ENCODE measurements at places on chromosomes 16 and 17.

DNA sequence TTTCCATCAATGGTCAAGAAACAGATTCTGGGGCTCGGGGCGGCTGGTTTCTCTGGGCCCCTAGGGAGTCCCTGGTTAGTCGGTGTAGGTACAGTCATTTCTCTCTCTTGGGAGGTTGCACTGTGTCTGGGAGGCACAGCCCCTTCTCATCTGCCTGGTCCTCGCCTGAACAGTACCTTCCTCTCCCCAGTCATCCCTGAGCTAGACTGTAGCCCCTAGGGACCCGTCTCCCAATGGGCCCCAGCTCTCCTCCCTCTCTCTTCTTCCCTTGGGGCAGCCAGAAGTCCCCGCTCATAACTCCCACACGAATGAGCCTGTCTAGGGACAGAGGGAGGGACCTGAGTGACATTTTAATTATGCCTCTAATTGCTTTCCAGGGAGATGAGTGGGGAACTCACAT lies 20.2 kb upstream of the CPSF4L start:
- no peak for DNase-seq

GRCh38 chr17:78958641-78959127 lies 21.0 kb downstream of the LGALS3BP start:
- no peak for DNase-seq

- no peak for DNase-seq
These were observed 4.9 kb upstream of the PSMD7 start for GRCh38 chr16:74291577-74292208.

DNA sequence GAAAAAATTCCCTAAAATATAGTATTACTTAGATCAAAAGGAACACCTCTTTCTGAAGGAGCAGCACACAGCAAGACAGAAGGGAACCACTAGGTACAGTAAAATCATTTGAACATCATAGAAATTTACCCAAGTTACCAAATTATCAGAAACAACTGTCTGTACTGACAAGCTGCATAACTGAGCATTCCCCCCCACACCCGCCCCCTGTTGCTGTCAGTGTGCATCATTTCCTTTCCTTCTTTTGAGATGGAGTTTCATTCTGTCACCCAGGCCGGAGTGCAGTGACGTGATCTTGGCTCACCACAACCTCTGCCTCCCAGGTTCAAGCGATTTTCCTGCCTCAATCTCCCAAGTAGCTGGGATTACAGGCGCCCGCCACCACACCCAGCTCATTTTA lies 120.7 kb downstream of the TRIM37 start:
- no peak for DNase-seq

DNA sequence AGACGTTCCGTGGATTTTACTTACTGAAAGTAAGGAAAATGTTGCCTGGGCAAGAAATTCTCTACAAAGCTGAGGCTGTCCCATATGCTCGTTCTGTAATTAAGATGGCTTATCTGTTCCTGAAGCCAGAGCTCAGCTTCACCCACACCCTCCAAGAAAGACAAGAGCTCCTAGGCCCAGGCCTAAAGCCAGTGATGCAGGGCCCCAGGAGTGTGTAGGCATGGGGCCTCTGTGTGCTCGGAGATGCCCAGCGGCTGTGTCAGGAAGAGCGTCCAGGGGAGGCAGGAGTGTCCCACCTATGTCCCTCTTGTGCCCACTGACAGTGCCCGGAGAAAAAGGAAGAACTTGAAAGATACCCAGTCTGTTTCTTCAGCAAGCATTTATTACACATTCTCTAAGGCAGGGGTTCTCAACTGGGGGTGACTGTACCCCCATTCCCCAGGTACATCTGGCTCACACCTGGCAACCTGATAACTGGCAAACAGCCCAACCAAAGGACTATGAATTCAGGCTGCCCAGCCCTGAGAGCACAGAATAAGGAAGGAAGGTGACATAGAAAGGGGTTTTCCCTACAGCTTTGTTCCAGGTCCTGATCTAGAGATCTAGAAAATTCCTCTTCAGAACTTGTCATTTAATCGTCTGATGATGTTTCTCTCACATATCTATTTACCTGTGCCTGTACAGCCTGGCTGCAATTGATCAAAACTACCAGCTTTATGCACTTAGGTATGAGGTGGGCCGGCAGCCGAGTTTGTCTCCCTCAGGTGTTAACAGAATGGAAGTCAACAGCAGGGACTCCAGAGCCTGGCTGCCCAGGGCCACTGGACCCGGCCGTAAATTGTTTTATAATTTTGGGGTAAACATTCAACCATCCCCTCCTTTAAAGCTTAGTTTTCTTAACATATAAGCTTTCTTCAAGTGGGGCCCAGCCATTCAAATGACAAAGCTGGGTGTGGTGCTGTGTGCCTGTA lies 12.0 kb downstream of the SNN start:
- no peak for DNase-seq

GRCh38 chr17:9299695-9300094 lies 275.9 kb downstream of the STX8 start:
- DNase-seq = no peak

GRCh38 chr16:180681-181564 lies 664 bp downstream of the HBQ1 start:
- peak; percentile 72 for DNase-seq

- no peak for DNase-seq
These were observed 124.0 kb downstream of the ABCC6 start for GRCh38 chr16:16099320-16099719.

GRCh38 chr17:21676281-21677111 lies 15.8 kb upstream of the KCNJ18 start:
- DNase-seq = no peak

DNA sequence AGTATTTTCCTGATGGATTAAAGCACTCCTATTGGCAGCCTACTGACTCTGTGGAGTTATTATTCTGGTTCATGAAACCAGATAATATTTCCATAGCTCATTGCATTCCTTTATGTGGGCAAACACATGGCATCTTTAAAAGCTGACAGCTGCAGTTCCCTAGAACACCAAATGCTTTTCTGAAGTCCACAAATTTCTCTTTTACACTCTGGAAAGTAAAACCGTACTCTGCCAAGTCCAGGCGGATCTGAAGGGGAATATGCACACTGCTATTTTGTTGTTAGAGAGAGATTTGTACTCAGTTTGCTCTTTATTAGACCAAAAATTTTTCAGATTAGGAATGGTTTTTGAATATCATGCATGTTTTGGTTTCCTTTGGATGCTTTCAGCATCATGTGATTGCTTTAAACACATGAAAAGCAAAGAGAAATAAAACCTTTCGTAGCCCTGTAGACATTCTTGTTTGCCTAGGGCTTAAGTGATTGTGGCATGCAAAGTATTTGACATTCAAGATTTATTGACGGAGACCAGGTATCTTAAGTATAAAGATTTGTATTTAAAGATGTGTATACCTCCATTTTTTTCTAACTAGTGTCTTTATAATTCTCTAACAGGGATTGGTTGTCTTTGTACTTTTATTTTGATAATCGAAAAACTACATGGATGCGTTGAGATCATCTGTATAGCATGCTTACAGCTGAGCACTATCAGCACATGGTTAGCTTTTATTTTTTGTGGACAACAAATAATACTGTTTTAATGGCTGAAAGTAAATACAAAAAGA lies 19.5 kb downstream of the SEC14L1 start:
- DNase-seq = no peak

- peak; percentile 27 for DNase-seq
These were observed 471.6 kb downstream of the SOX9 start for GRCh38 chr17:72592242-72592966.

GRCh38 chr16:89973654-89974335 lies 25.2 kb downstream of the DEF8 start:
- DNase-seq = no peak

DNA sequence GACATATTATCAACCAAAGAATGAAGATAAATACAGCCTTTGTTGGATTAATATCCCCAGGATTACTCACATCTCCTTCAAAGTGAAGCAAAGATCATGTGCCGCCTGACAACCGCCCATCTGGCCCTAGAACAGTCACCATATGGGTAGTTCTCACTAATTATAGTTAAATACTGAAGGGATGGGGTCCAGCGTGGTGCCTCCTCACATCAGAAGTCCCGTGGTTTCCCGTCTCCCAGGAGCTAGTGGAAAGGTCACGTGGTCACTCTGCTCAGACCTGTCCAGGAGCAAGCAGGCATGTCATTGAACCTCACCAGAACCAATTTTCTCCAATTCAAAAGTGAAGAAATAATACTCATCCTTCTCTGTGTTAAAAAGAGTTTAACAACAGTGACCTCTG lies 434.5 kb downstream of the SHISA9 start:
- no peak for DNase-seq

DNA sequence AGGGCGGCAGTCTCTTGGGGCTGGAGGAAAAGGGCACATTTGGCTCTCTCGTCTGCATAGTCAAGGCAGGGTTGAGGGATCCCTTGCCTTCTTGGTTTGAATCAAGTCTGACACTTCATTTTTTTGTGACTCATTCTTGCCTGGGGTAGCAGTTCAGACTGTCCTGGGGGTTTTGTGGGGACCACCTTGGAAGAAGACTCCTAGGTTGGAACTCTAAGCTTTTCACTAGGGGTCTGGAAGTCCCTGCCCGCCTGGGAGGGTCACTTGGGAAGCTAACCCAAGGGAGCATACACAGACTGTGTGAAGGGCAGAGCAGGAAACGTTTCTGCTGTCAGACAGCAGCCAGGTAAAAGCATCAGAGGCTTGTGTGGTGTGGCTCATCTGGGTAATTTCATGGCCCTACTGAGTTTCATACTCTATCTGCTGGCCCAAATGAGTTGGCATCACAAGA lies 11.3 kb downstream of the YPEL2 start:
- no peak for DNase-seq

GRCh38 chr16:75256059-75256571 lies 4.7 kb upstream of the BCAR1 start:
- no peak for DNase-seq

- no peak for DNase-seq
These were observed 239.2 kb downstream of the PRKCA start for GRCh38 chr17:66541461-66542128.

- DNase-seq = no peak
These were observed 4.7 kb downstream of the SLC5A11 start for GRCh38 chr16:24850289-24850938.

DNA sequence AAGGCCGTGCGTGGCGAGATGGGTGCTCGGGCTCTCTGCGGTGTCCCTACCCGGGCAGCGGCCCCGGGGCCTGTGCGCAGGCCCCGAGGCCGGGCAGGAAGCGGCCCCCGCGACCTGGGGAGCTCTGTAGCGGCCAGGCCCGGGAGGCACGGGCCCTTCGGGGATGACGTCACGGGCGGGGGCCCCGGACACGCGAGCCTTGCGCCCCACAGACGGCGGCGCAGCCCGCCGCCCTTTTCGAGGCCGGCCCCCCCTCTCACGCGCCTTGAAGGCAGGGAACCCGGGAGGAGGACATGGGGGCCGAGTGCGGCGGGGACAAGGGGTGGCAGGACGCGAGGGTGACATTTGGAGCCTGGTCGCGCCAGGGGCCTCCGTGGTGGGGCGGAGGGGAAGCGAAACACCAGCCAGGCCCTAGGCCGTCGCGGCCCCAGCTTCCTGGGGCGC lies 1.1 kb downstream of the RAI1 start:
- DNase-seq = peak; percentile 25

GRCh38 chr17:10045871-10046658 lies 141.0 kb upstream of the RCVRN start:
- DNase-seq = no peak

DNA sequence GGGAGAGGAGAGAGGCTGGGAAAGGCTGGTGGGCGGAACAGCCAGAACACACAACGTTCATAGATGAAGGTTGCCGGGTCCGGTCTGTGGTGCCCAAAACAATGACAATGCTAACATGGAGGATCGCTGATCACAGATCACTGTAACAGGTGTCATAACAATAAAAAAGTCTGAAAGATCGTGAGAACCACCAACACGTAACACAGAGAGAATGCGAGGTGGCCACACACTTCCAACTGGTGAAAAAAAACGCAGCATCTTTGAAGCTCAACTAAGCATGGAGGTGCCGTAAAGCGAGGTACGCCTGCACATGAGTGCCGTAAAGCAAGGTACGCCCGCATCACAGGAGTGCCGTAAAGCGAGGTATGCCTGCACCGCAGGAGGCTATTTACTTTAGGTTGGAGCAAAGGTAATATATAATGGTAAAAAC lies 42.3 kb downstream of the ABR start:
- no peak for DNase-seq

DNA sequence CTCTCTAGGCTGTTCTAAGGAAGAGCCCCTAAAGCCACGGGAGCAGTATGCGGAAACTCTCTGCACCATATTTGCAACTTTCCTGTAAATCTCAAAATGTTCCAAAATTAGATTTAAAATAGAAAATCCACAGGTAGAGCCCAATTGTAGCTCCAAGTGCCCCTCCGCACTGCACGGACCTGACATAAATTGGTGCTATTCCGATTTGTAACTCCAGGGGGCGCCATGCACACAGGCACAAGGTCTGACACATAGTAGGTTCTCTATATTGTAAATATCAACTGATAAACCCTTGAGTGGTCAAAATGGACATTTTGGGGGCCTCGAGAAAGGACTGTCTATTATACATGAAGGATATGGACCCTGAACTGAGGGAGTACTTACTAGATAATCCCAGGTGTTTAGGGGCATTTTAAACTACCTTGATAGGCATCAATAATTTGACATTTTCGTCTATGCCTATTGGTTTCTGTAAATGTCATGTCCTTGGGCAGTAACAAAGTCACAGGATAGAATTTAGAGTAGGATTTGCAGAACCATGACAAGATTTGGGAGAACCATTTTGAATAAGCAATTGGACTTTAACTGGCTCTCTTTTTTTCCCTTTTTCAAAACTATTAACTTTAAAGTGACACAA lies 36.6 kb upstream of the TMEM132E start:
- peak; percentile 25 for DNase-seq

GRCh38 chr16:66332634-66333610 lies 33.6 kb upstream of the CDH5 start:
- DNase-seq = no peak

DNA sequence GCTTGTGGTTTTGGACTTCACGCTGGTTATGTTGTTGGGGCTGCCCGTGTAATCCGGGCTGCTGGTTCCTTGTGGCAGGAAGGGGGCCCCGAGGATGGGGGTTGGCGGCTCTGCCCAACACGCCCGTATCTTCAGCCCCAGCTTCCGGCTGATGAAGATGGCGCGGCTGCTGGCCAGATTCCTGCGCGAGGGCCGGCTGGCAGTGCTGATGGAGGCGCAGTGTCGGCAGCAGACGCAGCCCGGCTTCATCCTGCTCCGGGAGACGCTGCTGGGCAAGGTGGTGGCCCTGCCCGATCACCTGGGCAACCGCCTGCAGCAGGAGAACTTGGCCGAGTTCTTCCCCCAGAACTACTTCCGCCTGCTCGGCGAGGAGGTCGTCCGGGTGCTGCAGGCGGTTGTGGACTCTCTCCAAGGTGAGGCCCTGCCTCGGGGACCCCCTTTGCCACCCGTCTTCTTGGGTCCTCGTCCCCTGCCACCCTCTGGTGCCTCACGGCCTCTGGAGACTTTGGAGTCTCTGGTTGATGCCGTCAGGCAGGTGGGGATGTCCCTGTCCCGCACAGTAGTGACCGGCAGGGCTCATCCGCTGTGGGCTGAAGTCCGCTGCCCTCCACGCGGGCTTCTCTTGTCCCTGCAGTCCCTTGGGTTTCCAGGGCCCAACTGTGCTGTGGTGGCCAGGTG lies 2.2 kb downstream of the TELO2 start:
- DNase-seq = no peak

GRCh38 chr16:12245088-12245920 lies 268.8 kb downstream of the SNX29 start:
- DNase-seq = no peak

GRCh38 chr16:17305694-17306093 lies 165.1 kb downstream of the XYLT1 start:
- peak; percentile 13 for DNase-seq

- DNase-seq = no peak
These were observed 26.9 kb downstream of the NDEL1 start for GRCh38 chr17:8462564-8462963.

Data from activated T-helper 9 cell treated with anti-CD3 and anti-CD28 coated beads, Interleukin-2, amount 50 U/mL, for 16 hours (primary cell).